Coronary artery (tissue), 2 donors: ENCODE measurements at places on chromosomes 7 and 10.

- no peak for DNase-seq
Observed at GRCh38 chr7:21184942-21185652, 242.8 kb upstream of the SP4 start.

- no peak for DNase-seq
Observed at GRCh38 chr7:31521336-31522010, 7.6 kb downstream of the ITPRID1 start.

GRCh38 chr10:30359373-30360206 is 10.5 kb upstream of the MTPAP start:
- DNase-seq, result no peak

DNA sequence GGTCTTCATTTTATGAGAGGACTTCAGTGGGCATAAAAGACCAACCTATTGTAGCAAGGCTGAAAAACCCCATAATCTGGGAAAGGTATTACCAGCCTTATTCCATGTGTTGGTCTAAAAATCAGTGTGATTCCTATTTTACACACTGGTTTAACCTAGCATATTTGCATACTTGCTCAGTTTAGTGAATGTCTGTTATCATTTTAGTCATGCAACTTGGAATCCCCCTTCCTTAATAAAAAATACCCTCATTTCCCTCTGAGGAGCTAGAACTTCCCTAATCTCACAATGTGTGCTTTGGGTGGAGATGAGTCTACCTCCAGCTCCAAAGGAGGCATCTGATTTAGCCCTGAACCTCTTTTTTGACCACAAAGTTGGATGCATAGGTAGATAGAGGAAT is 312.8 kb upstream of the SORCS1 start:
- DNase-seq, result no peak

GRCh38 chr7:93188870-93189634 is 37.2 kb downstream of the HEPACAM2 start:
- DNase-seq, result no peak

DNA sequence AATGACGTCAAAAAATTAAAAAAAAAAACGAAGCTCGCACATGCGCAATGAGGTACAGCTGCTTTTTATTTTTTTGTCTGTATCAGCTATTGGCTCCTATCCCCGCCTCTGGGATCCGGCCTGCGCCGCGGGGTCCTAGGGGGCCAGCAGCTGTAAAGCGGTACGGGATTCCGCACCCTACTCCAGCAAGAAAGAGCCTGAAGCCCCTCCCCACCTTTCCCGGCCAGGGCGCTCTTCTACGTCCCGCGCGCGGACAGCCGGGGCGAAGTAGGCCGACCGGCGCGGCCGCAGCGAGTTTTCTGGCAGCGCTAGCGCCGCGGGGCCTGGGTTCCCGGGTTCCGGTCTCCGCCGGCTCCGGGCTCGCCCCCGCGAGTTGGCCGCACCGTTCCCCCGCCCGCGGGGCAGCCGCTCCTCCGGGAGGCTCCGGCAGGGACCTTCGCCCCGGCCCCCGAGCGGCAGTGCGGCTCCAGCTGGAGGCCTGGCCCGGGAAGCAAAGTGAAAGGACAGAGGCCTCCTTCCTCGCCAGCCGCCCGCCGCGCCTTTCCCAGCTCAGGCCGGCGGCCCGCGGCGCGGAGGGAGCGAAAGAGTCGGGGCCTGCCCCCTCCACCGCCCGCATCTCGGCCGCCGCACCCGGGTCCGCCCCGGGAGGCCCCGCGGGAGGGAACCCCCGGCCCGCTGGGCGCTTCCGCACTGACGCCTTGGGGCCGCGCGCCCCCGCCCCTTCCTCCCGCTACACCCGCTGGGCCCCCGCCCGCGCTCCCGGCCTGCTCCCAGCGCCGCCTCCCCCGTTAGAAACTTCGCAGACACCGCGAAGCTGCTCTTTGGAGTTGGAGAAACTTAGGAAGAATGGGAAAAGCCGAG is 4.7 kb upstream of the SPAG6 start:
- DNase-seq, result peak; percentile 86

DNA sequence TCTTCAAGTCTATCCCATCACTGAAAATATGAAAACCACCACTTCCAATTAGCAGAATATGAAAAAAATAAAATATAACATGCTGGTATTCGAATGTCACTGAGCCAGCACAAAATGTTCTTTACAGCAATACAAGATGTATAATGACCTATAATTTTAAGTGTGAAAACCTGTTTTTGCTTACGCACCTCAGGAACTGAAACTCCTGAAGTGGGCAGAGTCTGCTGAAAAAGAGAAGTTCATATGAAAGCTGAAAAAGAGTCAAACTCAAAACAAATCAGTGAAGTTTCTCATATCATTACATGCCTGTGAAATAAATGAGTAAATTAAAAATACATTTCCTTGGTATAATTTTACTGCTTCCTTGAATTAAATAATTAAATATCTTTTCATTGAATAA is 272.5 kb downstream of the DGKB start:
- DNase-seq, result no peak

- DNase-seq, result no peak
Observed at GRCh38 chr10:36989233-36989632, 136.2 kb upstream of the ANKRD30A start.

GRCh38 chr7:40551685-40552576 is 417.1 kb downstream of the SUGCT start:
- no peak for DNase-seq

DNA sequence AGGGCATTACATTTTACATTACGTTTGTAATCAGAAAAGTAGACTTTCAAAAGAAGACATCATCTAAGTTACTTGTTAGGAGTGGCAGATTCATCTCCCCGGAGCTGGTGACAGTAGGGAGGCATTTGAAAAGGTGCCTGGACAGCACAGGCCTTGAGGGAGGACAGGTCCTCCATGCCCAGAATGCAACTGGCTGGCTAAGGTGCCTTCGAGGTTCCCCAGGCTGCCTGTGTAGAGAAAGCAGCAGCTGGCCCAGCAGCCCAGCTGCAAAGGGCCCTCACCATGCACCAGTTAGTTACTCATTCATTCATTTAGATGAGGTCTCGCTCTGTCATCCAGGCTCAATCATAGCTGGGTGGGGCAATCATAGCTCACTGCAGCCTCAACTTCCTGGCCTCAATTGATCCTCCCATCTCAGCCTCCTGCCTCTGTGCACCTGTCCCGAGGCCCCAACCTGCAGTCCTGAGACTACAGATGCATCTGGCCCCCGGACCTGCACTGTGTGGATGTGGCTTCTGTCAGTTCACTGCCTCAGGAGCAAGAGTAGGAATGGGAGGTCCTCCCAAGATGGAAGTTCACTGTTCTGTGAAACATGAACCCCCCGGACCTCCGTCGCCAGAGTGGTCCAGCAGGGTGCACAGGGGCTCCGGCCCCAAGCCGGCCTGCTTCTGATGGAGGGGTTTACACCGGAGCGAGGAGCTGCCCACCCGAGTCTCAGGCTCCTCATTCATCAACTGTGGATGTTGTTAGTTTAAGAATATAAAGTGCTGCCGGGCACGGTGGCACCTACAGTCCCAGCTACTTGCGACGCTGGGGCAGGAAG is 36.6 kb downstream of the PRKAG2 start:
- DNase-seq, result no peak

GRCh38 chr10:100659361-100660098 is 85.9 kb upstream of the PAX2 start:
- no peak for DNase-seq

- no peak for DNase-seq
Observed at GRCh38 chr7:50826371-50827172, 43.9 kb upstream of the GRB10 start.

DNA sequence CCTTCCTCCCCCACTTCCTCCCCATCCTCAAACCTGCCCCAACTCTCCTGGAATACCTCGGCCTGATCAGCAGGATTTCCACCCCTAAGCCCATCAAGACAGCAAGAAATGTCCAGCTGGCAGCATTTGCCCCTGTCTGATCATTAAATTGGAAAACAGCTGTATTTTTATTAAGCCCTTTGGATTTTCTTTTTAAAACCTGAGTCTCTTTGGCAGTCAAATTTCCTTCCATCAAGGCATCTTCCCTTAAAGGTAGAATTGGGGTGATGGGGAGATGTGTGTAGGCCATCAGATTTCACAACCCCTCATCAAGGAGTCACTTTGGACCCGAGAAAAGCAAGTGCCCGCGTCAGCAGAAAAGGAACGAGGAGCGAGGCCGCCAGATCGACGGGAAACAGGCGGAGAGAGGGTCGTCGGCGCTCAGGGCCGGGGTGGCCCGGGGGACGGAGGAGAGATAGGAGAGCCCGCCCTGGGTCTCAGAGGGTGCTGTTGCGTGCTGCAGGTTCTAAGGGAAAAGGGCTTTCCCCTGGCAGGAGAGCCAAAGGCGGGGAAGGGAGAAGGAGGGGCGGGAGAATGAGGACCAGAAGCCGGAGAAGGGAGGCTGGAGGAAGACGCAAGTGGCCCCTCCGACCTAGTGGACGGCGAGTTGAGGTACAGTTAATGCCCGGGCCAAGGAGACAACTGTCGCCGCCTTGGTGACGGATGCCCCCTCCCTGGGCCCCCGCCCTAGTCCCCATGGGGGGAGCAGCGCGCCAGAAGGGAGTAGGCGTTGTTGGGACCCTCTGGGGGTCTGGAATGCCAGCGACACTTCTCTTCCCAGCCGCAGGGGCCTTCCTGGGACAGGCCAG is 11.5 kb upstream of the GATA3 start:
- DNase-seq, result no peak

DNA sequence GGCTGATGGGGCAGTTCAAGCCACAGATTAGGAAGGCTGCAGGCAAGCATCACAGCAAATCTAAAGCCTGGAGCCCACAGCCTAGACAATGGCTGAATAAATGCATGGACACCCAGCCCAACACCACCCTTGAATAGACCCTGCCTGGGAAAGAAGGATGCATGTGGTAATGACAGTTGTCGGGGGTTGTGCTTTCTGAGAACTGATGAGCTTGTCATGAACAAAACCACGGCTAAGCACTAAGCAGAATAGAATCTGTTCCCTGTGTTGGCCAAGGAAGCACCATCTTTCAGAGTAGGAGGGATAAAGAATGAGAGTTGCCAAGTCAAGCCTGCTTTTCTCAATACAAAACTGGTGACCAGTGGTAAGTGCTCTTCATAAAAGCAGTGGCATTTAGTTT is 66.1 kb upstream of the JCAD start:
- DNase-seq, result no peak

- no peak for DNase-seq
Observed at GRCh38 chr7:102318482-102318971, 31.9 kb downstream of the SH2B2 start.

DNA sequence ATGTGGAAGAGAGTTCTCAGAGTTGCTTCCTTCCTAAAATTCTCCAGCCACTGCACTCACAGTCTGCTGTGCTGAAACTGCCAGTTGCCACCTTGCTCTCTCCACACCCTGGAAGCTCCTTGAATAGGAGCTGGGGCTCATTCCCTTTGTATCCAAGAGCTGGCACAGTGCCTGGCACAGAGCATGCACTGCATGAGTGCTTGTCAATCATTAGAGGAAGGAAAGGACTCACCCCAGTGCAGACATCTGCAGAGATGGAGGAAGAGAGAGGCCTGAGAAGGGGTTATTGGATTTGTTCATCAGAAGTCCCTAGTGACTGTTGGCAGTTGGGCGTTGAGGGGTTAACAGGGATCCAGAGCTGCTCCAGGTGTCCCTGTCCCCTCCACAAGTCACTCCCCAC is 41.7 kb upstream of the DUSP5 start:
- DNase-seq, result peak; percentile 36

DNA sequence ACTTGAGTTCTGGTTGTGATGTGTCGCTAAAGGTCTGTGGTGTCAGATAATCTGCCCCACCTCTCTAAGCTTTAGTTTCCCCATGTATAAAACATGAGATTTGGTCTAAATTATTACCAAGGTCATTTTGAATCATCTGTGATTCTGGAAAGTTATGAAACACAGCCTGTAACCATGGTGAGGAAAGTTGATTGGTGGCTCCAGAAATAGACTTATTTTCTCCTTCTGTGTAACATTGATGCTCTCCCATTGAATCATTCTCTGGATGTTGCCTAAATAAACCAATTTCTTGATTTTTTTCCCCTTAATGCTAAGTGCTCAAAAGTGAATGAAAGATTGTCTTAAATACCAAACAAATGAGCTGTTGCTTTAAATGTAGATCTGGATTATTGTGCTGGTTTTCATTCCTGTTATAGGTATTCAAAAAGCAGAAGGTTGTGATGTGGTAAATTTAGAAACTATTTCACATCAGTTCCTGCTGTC is 30.0 kb upstream of the PCGF5 start:
- DNase-seq, result no peak

GRCh38 chr10:18238870-18239485 is 98.8 kb downstream of the CACNB2 start:
- no peak for DNase-seq

DNA sequence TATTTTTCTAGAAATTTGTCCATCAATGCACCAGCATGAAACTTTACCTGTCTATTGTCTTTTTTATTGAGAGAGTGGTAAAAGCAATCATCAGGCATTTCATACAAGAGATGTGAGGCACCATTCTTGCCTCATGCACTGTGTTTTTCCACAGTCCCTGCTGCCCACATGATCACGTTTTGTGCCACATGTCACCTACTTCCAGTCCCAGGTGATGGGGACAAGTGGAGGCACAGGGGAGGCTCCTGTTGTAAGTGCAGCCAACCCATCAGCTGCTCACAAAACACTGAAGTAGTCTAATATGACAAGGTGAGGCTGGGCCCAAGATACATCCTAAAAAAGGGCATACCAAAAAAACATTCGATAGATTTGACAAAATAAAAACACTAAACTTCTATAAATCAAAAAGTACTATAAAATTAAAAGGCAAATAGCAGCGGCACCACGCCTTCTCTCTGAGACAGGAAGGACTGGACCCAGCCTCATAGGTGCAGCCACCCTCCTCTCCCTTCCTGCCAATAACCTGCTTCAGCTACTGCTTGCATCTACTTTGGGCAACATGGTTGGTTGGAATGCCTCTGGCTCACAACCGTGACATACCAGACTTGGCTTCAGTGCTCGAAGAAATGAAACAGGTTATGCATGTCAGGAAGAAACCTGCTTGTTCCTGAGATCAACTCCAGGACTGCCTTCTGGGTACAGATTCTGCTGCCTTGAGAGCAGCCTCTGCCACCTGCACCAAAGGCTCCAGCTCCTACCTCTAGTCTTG is 2.3 kb downstream of the ZC3HAV1L start:
- no peak for DNase-seq

DNA sequence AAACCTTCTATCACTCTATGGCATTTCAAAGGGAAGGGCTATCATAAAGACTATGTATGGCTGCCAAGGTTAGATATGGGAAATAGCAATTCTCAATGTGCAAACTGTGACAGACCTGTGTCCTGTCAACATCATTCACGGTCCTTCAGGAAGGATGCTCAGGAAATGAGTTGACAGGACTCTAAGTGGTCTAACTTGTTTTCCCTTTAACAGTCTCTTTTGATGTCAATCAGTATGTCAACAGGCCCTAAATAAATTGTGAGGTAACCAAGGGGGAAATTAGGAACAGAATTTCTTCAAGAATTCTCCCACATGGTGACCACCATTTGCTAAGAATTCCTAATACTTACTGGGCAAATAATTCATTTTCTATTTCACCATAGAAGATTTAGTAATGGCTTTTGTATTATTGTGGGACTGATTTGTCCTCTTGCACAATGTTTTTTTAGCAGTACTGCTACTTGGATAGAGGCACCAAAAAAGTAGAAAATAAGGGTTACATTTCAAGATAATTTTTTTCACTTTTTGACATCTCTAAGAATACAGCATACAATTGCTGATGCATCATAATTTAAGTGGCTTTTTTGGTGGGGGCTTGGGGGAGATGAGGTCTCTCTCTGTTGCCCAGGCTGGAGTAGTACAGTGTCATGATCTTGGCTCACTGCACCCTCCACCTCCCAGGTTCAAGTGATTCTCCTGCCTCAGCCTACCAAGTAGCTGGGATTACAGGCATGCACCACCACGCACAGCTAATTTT is 275.8 kb downstream of the CACNA2D1 start:
- no peak for DNase-seq

- no peak for DNase-seq
Observed at GRCh38 chr10:101329341-101330032, 24.5 kb upstream of the BTRC start.

GRCh38 chr10:58993480-58994221 is 182.8 kb upstream of the PHYHIPL start:
- no peak for DNase-seq
